Urothelium cell line (cell line): ENCODE measurements at places on chromosomes 1 and 21.

DNA sequence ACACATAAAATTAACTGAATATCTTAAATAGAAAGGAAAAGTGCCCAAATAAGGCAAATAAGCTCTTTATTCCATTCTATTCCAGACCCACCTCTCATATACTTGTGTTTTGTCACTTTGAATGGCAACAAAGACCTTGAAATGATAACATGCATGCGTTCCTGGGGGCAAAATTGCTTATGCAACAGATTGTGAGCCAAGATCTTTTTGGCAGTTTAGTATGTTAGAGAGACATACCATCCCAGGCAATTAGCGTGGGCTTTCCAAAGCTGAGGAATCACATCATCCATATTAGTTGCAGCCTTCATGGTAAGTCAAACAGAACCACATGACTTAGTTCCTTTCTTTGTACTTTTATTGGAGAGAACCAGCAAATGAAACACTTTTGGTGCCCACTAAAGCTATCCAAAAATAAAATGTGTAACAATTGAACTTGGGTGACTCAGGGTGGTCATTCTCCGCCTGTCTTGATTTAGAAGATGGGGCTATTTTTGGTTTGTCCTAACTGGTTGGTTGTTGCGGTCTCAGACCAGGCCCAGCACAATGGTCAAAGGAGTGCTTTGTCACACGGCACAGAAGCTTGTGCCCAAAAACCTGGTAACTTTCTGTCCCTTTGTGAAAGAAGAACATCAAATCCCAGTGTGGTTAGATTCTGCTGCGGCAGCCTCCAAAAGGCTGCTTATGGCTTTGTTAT, 68.7 kb upstream of the ATF3 start:
- no peak for DNase-seq

DNA sequence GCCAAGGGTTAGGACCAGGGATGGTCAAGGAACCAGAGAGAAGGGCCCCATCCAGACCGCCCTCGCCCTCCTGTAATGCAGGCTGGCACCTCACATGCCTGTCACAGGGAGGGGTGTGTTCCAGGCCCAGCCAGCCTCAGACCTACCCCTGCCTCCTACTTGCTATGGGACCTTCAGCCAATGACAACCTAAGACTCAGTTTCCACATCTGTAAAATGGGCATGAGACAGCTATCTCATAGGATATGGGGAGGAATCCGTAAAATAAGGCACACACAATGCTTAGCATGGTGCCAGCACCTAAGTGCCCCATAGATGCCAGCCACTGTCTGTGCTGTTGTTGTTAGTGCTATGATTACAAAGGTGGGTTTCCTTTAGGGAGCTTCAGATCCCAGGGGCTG, 7.9 kb downstream of the KIF17 start:
- DNase-seq: no peak

GRCh38 chr1:62523860-62524259, 73.5 kb upstream of the ANGPTL3 start:
- no peak for DNase-seq

DNA sequence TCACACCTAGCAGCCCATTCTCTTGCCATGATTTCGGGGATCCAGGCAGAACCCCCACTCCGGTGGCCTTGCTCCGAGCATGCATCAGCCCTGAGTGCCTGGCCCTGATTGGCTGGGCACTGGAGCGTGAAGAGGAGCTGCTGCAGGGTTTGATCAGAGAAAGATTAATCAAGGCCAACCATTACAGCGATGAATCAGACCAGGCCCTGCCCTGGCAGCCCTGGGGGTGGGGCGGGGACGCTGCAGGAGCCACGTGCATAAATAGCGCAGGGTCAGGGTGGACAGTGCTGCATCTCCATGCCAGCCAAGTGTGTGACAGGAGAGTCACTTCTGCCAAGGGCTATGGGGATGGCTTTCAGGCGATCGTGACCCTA, 3.4 kb upstream of the FAM131C start:
- no peak for DNase-seq

DNA sequence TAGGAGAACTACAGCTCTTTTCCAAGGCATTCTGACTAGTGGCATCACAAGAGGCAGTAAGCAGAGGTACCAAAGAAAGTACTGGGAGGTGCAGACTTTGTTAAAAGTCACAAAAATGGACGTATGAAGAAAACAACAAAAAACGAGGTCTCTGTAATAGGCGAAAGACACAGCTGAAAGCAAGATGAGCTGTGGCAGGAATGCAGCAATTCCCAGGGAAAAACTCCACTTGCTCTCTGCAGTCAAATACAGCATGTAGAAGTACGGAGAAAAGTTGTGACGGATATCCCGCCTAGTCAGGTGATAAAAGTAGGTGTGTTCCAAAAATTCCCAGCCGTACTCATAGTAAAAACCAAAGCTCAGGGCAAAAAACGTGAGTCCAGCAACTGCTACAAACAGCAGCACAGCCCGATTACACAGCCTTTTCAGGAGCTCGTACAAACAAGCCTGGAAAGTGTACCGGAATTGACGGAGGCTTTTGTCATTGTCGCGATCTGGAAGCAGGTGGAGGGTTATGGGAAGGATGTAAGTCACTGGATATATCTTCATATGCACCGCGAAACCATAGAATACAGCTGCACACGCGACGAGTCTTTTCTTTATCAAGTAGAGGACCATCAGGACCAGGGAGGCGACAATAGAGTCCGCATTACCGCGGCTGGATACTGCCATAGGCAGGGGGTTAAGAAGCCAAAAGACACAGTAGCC, 979 bp downstream of the PIGM start:
- peak; percentile 21 for DNase-seq

GRCh38 chr1:118151312-118151937, 33.6 kb downstream of the SPAG17 start:
- DNase-seq: peak; percentile 27

DNA sequence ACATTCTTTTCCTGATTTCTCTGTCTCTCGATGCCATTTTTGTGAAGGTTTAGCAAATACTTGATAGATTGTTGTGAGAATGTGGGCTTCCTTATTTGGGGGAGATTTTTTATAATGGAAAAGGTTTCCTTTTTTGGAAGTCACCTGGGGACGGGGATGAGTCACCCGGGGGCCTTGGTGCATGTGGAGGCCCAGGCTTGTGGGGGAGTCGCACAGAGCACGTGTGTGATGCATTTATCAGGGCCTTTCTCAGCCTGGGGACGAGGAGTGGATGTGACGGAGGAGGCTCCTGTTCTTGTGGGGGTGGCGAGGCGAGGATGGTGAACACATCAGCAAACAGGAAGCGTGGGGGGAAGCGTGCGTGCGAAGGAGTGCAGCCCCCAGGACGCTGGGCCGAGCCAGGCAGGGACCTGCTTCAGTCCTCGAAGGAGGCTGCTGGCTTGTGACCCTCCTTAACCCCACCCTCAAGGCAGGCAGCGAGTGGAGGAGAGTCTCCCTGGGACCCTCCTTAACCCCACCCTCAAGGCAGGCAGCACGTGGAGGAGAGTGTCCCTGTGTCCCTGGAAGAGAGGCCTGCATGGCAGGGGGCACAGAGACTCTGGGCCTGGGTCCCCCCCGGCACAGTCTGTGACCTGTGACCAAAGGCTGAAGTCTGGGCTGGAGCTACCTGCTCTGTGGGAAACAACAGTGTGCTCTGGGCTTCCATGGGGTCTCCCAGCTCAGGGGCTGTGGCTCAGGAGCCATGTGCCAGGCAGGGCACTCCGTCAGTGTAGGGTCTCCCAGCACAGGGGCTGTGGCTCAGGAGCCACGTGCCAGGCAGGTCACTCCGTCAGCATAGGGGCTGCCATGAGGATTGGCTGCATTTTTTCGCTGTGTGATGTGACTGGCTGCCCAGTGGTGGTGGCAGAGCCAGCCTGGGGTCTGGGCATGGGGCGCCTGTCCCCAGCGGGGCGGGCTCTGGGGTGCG, 57.2 kb downstream of the AGPAT3 start:
- no peak for DNase-seq

GRCh38 chr21:45267390-45267760, 20.3 kb downstream of the POFUT2 start:
- DNase-seq: no peak

DNA sequence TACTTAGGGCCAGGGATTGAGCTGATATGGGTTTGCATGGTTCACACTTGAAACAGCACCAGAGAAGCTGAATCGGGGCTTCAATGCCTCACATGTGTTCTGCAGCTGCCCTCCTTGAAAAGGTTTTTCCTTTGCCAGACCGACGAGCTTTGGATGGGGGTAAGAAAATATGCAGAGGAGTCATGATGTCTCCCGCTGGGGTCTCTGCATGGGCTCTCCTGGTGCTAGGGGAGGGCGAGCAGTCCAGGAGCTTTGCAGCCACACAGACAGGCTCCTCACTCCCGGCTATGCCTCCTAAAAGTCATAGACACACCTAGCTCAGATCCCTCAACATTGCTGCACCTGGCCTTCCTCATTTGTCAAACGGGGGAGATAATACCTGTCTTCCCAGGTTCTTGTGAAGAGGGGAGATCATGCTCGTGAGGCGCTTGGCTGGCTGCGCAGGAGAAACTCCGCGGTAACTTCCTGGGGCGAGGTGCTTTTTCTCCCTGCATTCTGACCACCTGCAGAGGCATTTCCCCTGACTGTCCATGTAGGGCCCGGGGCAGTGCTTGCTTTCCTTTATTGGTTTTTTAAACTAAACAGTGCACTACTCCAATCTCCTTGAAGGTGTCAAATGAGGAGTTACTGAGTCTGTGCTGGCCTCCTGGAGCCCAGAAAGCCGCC, 112.4 kb downstream of the PLXNA2 start:
- DNase-seq: no peak

DNA sequence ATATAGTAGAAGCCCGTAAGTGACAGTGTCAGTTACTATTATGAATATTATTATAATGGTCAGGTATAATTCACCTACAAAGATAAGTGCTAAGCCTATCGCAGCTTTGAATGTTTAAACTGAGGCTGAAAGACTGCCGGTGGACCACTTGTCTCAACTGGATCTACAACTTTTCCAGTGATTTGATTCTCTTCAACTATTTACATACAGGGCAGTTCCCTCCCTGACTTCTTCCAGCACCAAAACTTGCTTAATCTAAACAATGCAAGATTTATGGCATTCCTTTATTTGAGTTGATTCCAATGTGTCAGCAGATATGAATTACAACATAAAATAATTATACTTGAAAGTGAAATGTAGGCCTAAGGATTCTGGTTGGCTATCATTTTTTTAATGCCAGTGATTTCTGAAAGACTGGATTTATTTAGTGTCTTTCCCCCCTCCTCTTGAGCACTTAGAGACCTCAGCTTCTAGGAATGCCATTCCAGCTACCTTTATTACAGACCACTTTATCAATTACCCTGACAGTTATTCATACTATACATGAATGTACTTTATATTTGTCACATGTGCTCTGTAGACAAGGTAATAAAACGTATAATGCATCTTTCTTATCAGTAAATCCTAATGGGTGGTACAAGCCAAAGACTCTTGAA, 153.3 kb upstream of the C8B start:
- no peak for DNase-seq

- no peak for DNase-seq
These were observed 6.1 kb upstream of the ADORA1 start for GRCh38 chr1:203121186-203122015.

GRCh38 chr1:76659171-76659940, 207.9 kb upstream of the ST6GALNAC5 start:
- DNase-seq: peak; percentile 54

GRCh38 chr1:198560161-198560560, 19.7 kb upstream of the ATP6V1G3 start:
- no peak for DNase-seq

GRCh38 chr1:184634296-184634695, 120.4 kb downstream of the EDEM3 start:
- DNase-seq: no peak

DNA sequence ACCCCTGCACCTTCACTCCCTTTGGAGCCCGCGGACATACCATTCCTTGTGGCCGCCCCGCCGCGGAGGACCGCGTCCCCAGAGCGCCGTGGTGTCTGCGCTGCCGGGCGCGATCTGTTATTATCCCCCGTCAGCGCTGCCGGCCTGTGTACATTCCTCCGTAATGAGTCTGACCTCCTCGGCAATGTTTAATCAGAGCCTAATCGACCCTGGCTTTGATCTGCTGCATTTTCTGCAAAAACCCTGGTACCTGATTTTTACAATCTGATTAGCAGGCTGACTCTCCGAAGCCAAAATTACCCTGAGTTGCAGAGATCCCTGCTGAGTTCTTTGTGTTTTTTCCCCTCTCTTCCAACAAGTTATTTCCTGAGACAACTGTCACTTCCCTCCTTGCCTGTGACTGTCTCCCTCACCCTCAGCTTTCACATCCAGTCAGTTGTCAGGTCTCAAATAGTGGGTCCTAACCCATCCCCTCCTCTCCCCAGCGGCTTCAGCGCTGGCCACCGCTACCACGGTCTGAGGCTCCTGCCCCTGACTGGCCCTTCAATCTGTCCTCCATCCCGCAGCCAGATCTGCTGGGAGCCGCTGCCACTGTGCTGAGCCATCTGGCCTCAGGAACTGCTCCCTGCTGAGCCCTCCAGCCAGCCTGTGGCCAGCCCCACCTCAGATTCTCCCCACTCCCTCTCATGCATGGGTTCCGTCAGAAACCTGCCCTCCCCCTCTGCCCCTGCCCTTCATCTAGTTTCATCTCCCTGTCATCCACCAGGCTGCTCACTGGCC, 53.5 kb downstream of the GLIS1 start:
- peak; percentile 37 for DNase-seq

DNA sequence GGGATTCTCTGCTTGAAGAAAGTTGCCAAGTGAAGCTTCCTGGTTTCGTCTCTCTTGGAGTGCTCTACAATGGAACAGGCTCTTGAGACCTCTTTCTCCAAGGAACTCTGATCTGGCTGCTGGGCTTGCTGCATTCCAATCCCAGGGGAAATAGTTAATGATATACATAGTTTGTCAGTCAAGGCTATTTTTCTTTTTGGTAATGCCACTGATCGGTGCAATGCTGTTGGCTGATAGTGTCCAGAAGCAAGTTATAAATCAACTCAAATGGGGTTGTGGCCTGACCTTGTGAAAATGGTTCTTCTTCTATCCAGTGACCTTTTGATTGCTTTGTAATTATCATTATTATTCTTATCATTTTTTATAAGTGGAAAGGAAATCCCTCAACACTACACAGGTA, 48.4 kb upstream of the TNFSF18 start:
- DNase-seq: no peak
